Fibroblast of the aortic adventitia (primary cell): ENCODE measurements at places on chromosomes 12 and 14.

- no peak for DNase-seq
Observed at GRCh38 chr12:124722878-124723277, 140.8 kb downstream of the SCARB1 start.

DNA sequence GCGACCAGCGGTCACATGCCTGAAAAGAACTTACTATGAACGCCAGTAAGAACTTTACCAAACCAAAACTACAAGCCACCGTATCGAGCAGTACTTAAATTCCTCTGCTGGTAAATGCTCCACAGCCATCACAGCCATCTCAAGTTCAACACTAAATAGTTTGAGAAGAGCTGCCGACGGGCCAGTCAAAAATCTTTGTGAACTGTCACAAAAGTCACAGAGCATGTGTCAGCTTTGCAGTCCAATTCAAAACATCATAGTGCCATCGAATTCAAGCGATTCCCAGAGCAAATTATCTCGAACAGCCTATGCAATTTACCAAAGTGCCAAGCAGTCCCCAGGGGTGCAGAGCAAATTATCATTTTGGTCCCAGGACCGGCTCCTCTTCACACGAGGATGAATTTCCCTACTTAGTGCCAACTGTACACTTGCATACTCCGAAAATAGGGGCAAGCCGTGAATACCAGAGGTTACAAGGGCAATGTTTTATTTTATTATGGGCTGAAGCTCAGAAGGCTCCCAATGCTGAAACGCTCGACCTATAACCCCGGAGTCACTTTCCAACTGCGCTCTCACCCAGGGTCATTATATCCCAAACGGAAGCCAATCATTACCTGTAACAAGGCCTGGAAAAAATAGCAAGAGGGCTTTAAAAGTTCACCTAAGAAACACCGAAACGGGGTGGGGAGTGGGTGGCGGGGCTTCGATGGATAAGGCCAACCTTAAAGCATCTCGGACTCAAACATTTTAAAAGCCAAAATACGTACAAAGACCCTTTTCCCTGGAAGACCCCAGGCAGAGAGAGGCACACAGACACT, 1.1 kb downstream of the LRP6 start:
- peak; percentile 73 for DNase-seq

DNA sequence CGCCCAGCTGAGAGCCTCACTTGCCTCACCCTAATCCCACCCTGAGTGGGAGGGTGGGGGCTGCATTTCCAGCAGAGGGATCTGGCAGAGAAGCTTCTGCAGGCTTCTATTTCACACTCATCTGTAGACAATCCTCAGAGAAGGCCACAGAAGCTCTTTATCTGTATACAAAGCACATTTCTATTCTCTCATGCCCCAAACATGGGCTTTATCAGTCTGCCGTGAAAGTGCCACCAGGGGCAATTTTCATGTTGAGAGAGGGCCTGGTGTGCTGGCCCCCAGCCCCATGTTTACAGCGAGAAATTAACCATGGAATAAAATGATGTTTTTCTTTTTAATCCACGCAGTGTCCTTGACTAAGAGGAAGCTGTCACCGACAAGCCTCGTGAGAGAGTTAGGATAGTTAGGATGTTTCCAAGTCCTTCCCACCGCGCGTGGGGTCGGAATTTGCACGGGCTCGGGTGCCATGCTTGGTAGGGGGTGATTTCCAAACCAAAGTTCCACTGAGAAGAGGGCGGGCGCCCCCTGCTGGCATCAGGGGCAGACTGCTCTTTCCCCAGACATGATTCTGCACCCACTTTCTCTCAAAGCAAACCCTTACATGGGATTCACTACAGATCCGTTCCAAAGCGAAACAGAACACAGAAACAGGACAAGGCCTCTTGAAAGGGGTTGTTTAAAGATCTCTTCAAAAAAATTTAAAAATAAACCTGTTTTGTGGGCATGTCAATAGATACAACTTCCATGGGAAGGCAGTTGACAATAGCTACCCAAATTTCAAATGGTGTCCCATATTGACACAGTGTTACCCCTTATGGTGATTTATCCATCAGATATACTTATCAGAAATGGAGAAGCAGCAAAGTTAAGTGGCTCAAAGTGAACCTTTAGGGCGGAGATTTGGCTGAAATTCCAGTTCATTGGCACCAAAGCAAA, 19.4 kb downstream of the BDKRB1 start:
- peak; percentile 82 for DNase-seq

DNA sequence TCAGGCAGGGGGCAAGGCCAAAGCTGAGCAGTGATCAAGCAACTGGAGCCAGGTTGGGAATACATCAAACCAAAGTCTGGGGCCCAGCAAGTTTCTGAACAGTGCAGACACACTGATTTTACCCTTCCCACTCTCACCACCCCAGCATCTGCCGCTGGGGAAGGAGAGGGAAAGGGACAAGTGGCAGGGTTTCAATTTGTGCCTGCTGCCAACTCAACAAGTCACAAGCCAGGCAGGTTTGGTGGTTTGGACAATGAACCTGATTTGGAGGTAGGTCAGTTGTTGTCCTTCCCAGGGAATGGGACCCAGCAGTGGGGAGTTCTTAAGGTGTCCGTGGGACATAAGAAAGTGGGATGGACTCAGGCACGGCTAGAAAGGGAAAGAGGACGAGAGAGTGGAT, 151.9 kb upstream of the NOS1 start:
- no peak for DNase-seq

GRCh38 chr14:101008631-101009336, 105.3 kb upstream of the RTL1 start:
- DNase-seq, result no peak

DNA sequence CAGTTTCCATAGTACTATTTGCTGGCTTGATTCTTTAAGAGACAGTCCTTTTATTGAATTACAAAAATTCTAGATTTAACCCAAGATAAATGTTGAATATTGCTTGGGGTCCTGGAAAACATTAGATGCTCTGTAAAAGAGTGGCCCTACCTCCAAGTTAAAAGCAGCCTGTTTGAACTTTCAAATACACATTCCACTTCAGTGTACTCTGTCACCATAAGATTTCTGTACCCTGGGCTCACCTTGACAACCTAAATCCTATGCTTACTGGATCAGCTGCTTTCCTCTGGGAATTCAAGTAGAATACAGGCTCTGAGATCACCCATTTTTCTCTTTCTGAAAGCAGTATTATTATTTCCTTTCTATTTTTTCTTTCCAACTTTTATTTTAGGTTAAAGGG, 107.7 kb upstream of the DCN start:
- no peak for DNase-seq

DNA sequence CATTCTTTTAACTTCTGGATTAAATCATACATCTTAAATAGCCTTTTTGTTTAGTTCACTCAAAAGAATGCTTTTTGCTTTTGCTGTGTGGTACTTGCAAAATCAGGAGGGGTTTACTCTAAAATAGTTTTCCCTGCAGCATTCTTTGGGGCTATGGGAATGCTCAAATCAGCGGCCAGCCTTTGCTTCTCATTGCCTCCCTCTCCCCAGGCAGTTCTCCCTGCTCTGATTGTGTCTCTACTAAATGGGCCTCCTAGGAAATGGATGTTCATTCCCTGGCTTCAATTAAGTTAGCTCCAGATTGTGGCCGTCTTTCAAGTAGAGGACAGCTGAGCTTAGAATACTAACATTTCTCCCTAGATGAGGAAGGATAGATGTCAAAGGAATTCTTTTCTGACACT, 4.4 kb downstream of the TULP3 start:
- DNase-seq, result peak; percentile 48

GRCh38 chr14:48456051-48456450, 780.6 kb upstream of the MDGA2 start:
- no peak for DNase-seq

GRCh38 chr12:3295646-3296408, 195.2 kb upstream of the PRMT8 start:
- peak; percentile 82 for DNase-seq

- DNase-seq, result no peak
Observed at GRCh38 chr12:103571286-103571685, 15.8 kb upstream of the STAB2 start.

DNA sequence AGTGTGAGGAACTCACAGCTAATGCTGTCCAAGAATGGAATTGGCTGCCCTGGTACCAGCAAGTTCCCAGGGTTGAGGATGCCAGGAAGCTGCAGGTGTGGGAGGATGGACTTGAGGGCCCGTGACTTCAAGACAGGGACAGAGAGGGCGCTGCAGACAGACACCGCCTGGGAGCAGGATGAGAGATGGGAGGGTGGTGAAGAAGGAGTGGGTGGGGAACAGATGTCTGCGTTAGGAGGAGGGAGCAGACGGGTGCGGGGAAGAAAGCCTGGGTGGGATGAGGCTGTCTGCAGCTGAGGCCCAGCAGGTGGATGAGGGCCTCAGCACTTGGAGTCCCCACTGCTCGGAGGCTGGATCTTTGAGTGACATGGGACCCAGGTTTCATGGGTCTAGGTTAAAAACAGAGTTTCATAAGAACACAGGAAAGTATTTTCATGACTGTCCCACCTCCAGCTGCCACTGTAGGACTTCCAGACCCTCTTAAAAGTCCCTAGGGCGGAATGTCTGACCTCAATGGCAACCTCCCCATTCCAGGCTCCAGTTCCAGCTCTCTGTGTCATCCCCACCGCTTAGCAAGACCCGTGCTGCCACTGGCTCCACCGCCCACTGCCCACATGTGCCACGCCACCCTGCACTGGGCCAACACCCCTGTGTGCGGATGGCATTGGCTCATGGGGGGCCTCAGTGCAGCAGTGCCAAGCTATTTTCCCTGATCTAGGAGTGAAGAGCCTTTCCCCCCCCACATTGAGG, 70.3 kb upstream of the SCN8A start:
- DNase-seq, result no peak

DNA sequence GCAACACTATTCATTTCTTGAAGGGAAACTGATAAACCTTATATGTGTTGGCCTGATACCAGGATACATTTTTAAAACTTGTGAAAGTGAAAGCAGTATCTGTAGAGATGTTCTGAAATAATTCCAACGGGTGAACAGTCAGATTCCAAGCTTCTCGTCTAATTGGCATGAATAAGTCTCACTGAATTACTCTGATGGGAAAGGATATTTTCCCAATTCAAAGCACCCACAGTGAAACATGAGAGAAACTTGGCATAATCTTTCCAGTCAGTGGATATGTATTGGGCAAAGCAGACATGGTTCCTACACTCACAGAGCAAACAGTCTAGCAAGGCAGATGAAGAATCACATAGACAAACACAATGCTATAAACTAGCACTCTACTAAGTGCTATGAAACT, 413.1 kb downstream of the MED13L start:
- peak; percentile 8 for DNase-seq

GRCh38 chr14:32090686-32091085, 13.6 kb downstream of the ARHGAP5 start:
- DNase-seq, result no peak
